Natural killer cell (primary cell): ENCODE measurements at places on chromosomes 7 and 10. TPM values are rescaled to one million over a fixed set of nuclear protein-coding genes. Genes with fewer than 3 reads are reported as not detected.

GRCh38 chr7:76071316-76072242 lies 23.7 kb downstream of the MDH2 start:
- H3K4me1 ChIP-seq: no peaks in the 10 kb centered on the region
- H3K27ac ChIP-seq: no peak overlapping the region
- DNase-seq: no peak
- no peaks in the 10 kb centered on the region for H3K27me3 ChIP-seq

DNA sequence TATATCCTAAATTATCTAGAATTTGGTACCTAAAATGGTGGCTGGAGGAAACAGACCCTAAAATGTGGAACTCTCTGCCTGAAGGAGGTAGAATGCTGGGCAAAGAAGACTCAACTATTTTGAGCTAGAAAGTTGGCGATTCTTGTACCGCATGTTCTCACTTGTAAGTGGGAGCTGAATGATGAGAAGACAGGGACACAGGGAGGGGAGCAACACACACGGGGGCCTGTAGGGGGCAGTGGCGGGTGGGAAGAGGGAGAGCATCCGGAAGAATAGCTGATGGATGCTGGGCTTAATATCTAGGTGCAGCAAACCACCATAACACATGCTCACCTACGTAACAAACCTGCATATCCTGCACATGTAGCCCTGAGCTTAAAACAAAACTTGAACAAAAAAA lies 250.6 kb downstream of the CALN1 start:
- H3K27ac ChIP-seq: no peak overlapping the region
- H3K4me3 ChIP-seq: no peak overlapping the region
- H3K27me3 ChIP-seq: no peaks in the 10 kb centered on the region
- H3K36me3 ChIP-seq: no peaks in the 10 kb centered on the region
- H3K4me1 ChIP-seq: no peaks in the 10 kb centered on the region
- no peak for DNase-seq

Gene SFTPA1
- not detected for total RNA-seq

Gene PTPN20
- total RNA-seq: 1.6 TPM

- no peak overlapping the region for H3K4me3 ChIP-seq
- H3K27me3 ChIP-seq: no peaks in the 10 kb centered on the region
- no peak overlapping the region for H3K27ac ChIP-seq
- no peak for DNase-seq
Measured at GRCh38 chr7:98826811-98827231, 43.0 kb downstream of the TMEM130 start.

- no peak overlapping the region for H3K27ac ChIP-seq
- no peaks in the 10 kb centered on the region for H3K36me3 ChIP-seq
- no peak overlapping the region for H3K4me3 ChIP-seq
- H3K27me3 ChIP-seq: peaks cover 13% of the 10 kb centered on the region
Measured at GRCh38 chr10:61452151-61452651, 980 bp downstream of the TMEM26 start.

DNA sequence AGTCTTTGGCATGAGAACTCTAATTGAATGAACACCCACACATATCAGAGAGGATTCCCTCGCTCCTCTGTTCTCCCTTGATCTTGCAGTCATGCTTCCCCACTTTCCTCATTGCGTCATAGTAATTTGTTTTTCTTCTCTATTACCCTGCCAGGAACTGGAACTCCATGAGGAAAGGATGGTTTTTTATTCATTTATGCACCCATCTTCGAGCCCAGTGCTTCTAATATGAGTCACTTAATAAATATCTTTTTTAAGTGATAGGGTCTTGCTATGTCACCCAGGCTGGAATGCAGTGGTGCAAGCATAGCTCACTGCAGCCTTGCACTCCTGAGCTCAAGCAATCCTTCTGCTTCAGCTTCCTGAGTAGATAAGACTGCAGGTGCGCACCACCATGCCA lies 83.5 kb downstream of the OTUD1 start:
- DNase-seq: no peak
- H3K4me3 ChIP-seq: no peak overlapping the region
- H3K4me1 ChIP-seq: no peaks in the 10 kb centered on the region
- H3K36me3 ChIP-seq: no peaks in the 10 kb centered on the region

DNA sequence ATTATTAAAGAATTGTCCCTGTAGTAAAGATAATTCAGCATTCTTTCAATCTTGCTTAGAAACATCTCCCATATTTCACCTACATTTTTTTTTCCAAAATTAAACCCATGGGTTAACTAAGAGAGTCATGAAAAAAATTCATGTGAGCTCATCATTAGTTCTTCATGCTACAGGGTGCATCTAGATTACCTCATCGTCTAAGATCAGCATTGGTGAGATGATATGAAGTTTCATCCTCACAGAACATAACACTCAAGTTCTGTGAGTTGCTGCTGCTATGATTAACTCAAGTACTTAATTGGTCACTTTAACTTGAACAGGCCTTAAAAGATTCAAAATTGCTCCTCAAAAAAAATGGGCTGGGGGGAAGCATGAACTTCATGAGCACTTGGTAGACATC lies 50.0 kb downstream of the RAB11FIP2 start:
- no peak overlapping the region for H3K27ac ChIP-seq
- no peaks in the 10 kb centered on the region for H3K36me3 ChIP-seq
- no peak for DNase-seq
- H3K4me1 ChIP-seq: no peaks in the 10 kb centered on the region
- H3K4me3 ChIP-seq: no peak overlapping the region

DNA sequence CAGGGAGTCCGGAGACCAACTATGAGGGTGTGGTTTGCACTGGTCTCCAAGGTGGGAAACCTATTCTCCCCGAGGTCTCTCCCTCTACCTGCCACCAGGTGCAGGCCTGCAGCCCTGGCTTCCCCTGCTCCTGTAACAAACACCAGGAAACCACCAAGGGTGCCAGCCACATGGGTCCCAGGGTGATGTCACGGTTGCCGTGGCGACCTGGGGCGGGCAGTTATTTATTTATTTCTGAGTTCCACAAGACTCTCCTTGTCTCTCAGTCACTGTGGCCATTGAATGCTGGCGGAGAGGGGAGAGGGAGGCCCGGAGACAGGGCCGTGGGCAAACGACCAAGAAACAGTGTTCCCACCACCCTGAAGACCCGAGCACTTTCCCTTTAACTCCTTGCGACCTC lies 27.0 kb downstream of the MMD2 start:
- no peak overlapping the region for H3K27ac ChIP-seq
- no peak overlapping the region for H3K4me3 ChIP-seq
- no peaks in the 10 kb centered on the region for H3K27me3 ChIP-seq
- no peak for DNase-seq
- no peaks in the 10 kb centered on the region for H3K36me3 ChIP-seq

Gene PHYHIPL
- not detected for total RNA-seq

GRCh38 chr10:30056767-30057355 lies 2.5 kb downstream of the JCAD start:
- DNase-seq: no peak
- peaks cover 10% of the 10 kb centered on the region for H3K4me1 ChIP-seq
- H3K36me3 ChIP-seq: no peaks in the 10 kb centered on the region
- H3K27ac ChIP-seq: no peak overlapping the region

- H3K4me3 ChIP-seq: no peak overlapping the region
- no peaks in the 10 kb centered on the region for H3K36me3 ChIP-seq
- no peaks in the 10 kb centered on the region for H3K27me3 ChIP-seq
- H3K27ac ChIP-seq: no peak overlapping the region
- H3K4me1 ChIP-seq: no peaks in the 10 kb centered on the region
- DNase-seq: no peak
Measured at GRCh38 chr7:46233585-46234329, 312.7 kb upstream of the IGFBP3 start.

DNA sequence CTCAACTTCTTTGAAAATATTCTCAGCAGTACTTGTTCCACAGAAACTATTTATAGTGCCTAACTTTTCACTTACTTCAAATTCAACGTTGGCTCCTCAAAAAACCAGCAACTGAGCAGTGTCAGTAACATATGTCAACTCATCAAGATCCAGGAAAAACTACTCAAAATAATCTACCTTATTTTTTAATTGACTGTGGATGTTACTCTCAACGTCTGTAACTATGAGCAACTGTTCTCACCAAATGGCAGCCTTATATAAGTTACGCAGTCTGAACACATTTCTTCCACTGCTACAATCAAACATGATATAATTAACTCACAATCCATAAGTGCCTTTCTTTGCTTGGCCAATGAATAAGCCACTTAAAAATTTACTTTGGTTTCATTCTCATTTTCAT lies 77.8 kb downstream of the SP8 start:
- no peak overlapping the region for H3K27ac ChIP-seq
- DNase-seq: no peak
- no peak overlapping the region for H3K4me3 ChIP-seq
- no peaks in the 10 kb centered on the region for H3K4me1 ChIP-seq
- no peaks in the 10 kb centered on the region for H3K27me3 ChIP-seq

DNA sequence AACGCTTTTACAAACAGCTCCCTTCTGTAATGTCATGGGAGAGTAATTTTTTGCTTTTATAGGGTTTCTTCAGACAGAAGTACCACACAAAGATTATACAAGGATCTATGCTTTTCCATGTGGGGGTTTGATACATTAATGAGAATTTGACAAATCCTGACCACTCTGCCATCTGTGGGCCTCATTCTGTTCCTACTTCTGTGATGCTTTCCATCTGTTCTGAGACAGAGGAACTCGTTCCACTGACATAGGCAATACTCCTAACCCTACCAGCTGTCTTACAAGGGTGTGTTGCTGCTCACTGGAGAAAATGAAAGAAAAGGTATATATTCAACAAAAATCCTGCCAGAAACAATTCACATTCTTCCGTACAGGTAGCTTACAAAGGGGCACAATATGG lies 59.4 kb upstream of the NAMPT start:
- no peak overlapping the region for H3K27ac ChIP-seq
- no peaks in the 10 kb centered on the region for H3K36me3 ChIP-seq
- H3K4me1 ChIP-seq: peaks cover 3% of the 10 kb centered on the region
- no peak for DNase-seq

Gene CRPPA
- 2.5 TPM for total RNA-seq

DNA sequence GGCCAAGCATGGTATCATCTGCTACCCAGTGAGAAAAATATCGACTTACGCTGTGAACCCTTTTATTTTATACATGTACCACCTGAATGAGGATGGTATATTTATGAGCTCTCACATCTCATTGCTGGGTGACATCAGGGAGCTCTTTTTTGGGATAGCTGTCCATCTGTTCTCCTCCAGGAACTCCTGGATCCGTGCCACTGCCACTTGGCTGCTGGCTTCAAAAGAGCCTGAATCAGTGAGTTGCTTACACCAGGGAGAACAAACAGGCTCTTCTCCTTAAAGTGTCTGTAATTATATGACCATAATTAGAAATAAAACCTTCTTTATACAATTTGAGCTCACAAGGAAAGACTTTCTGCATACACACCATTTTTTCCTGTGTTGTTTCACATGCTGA lies 106.2 kb downstream of the KAT6B start:
- no peak overlapping the region for H3K4me3 ChIP-seq
- H3K27me3 ChIP-seq: no peaks in the 10 kb centered on the region
- H3K27ac ChIP-seq: no peak overlapping the region
- H3K4me1 ChIP-seq: no peaks in the 10 kb centered on the region
